ENCODE measurements at places on chromosomes 7 and 10.

GRCh38 chr10:63573068-63573697, 52.0 kb downstream of the REEP3 start:
- peak; percentile 69 for DNase-seq

DNA sequence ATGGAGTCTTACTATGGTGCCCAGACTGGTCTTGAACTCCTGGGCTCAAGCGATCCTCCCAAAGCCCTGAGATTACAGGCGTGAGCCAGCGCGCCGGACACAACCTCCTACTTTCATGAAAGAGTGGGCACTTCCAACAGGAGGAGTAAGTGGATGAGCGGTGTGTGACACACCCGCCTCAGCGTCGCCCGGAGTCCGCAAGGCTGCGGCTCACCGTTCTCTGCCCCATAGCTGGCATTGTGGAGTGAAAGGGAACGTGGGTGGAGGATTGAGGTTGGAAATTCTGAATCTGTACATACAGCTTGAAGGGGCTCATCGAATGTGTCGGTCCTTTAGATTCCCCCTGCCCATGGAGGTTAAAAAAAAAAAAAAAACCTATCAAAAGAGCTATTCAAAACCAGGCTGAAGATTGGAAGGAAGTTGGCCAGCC, 524 bp upstream of the PRXL2A start:
- no peak for DNase-seq

DNA sequence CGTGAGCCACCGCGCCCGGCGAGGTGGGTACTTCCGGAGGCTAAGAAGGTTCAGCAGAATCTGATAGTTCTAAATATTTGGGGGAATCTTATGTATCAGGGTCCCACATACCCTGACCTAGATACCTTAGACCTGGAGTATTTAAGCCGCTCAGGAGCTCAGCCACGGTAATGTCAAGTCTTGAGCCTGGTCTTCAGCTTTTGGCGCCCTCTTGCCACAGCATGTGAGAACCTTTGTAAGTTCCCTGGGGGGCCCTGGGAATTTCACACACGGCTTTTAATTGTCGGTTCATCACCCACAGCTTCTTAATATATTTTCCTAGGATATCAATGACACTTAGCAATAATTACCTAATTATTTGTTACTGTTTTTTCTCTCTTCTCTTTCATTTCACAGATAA, 324.3 kb upstream of the GALNT17 start:
- no peak for DNase-seq

- DNase-seq: no peak
Measured at GRCh38 chr7:34074421-34074820, 169.1 kb downstream of the BMPER start.

DNA sequence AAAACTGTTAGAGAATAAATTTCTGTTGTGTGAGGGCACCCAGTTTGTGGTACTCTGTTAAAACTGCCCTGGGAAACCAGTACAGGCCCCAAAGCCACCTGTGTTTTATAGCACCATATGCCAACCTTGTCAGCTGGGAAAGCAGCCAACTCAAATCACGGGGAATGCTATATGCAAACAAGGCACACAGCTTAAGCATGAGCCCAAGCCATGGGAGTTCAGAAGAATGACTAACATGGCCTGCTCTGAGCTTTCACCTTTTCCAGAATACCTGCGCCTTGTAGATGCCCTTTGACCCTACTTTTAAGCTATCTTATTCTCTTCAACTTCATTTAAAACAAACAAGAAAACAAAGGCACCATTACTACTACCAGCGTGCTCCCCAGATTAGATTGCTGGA, 5.5 kb upstream of the SLC25A13 start:
- DNase-seq: no peak

Measured in T-helper 1 cell (primary cell).